ENCODE measurements at places on chromosomes 11 and 22. TPM values are rescaled to one million over a fixed set of nuclear protein-coding genes. Genes with fewer than 3 reads are reported as not detected.

GRCh38 chr11:18253778-18254338 is 5.4 kb upstream of the SAA2 start:
- no peak for DNase-seq

Gene CNIH2
- 3.4 TPM for total RNA-seq

DNA sequence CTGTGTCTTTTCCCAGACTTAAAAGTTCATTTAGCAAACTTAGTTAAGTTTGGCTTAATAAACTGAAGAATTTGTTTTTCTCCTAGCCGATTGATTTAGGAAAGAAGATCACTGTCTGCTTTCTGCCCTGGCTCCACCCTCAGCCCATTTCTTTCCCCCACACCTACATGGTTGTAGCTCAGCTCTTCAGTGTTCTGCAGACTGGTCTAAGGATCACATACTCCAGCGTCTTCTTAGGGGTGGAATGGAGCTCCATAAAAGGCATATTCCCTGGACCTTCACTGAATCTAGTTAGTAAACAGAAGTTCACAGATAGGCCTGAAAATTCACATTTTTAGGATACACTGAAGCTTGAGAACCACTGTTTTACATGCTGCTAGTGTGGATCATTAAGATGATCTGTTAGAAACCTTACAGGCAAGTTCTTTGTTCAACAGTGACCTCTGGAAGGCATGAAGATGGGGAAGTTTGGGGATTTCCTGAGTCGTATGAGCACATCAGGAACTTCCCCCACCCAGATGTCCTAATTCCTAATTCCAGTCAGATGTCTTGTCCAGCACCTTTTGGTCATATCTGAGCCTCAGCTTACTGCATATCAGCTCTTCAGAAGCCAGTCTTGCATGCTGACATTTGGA is 16.8 kb downstream of the PIWIL4 start:
- no peak for DNase-seq

Gene CCDC81
- 17.1 TPM for total RNA-seq

GRCh38 chr11:72831521-72832300 is 17.5 kb downstream of the ATG16L2 start:
- DNase-seq: peak; percentile 89

Gene JHY
- total RNA-seq: 10.8 TPM

Gene ABTB2
- 2.8 TPM for total RNA-seq

DNA sequence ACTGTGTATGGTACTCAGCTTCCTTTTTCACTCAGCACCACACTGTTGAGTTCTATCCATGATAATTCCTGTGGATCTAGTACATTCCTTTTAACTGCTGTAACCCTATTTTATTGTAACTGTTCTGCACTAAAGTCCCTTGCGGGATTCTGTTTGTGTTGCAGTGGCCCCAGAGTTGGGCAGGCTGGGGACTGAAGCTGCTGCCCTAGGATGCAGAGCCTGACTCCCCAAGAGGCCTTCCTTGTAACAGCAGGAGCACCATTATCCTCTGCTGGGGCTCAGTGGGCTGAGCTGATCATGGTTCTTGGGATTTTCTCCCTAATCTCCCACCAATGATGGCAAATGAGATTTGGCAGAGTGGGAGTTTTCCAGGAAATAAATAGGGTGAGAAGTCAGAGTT is 77.7 kb downstream of the CABIN1 start:
- DNase-seq: peak; percentile 60

DNA sequence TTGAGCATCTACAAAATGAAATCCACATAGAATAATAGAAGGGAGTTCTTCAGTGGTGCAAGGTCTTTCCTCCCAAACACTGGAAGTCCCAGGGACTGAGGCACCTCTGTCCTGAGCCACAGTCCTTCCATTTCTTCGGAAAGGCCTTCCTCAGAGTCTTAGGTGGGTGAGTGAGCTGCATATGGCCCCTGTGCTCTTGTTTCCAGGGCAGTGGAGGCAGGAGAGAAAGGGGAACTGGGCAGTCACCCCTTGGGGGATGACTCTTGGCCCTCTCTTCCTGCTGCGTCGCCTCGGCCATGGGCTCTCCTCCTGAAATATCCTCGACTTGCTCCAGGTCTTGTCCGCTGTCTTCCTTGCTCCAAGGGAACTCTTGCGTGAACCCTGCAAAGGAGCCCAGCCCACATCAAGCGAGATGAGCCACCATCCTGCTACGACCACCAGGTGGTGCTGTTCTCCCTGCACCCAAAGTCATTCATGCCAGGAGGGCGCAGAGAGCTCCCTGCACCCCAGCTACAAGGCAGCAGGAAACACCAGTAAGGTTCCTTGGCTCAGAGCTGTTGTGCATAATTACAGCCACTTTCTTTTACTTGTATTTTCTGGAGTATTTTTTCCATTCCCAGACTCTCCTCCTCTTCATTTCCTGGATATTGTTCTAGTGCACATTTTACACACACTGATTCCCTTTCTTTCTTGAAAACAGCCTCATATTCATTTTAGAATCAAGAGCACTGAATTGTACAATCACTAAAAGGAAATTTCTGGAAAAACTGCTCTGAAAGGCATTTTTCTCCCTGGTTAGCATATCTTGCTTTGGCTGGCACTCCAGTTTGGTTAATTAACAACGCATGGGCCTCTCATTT is 397.8 kb downstream of the OPCML start:
- peak; percentile 76 for DNase-seq

Gene MYO18B
- 0.71 TPM for total RNA-seq

- no peak for DNase-seq
Measured at GRCh38 chr22:38164551-38164918, 17.1 kb downstream of the PLA2G6 start.

- DNase-seq: no peak
Measured at GRCh38 chr22:30704978-30705377, 10.3 kb downstream of the OSBP2 start.

DNA sequence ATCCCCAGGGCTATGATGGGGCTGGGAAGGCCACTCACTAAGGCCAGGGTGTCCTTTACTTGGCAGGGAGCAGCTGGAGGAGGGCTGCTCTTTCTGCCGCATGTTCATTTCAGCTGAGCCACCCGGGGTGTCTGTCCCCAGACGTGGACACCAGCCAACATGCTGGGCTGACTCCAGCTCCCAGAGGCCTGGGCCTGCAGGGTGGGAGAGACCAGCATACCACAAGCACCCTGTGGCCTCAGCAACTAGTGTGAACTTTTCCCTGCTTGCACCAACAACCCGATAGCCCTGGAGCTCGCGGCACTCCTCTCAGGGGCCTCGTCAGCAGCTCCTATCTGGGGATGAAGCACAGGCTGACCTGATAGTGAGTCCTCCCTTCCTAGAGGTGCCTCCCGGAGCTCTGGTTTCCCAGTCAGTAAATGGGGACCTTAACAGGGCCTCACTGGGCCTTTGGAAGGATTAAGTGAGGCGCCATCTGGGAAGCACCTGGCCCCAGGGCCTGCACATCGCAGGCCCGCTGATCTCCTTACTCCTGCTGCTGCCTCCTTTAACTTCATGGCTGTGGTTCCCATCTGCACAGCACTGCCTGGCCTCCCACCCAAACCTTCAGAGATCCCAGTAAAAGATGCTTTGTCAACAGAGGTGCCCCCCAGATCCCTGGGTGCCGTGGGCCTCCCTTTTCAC is 83.4 kb downstream of the GALNT18 start:
- peak; percentile 74 for DNase-seq

Gene GAB4
- not detected for total RNA-seq

Gene MADD
- total RNA-seq: 48.9 TPM

GRCh38 chr22:42408276-42408675 is 23.9 kb downstream of the NFAM1 start:
- no peak for DNase-seq

Gene SLC6A5
- total RNA-seq: not detected

Gene MS4A8
- total RNA-seq: 34.1 TPM

- no peak for DNase-seq
Measured at GRCh38 chr22:39992088-39992826, 2.5 kb upstream of the FAM83F start.

Gene ALG12
- 33.9 TPM for total RNA-seq

DNA sequence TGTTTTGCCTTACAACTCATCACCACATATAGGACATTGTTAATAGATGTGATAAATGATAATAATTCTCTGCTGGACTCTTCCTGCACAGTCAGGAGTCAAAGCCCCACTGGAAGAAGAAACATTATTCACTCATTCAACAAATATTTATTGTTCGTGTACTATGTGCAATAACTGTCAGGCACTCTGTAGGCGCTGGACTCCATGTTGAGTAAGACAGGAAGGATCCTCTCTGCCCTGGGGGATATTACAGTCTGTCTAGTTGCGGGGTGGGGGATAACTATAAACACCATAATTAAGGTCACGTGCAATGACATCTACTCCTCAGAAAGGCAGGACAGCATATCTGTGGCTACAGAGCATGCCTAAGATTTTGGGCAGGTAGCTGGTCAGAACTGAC is 281.1 kb downstream of the FAT3 start:
- no peak for DNase-seq

DNA sequence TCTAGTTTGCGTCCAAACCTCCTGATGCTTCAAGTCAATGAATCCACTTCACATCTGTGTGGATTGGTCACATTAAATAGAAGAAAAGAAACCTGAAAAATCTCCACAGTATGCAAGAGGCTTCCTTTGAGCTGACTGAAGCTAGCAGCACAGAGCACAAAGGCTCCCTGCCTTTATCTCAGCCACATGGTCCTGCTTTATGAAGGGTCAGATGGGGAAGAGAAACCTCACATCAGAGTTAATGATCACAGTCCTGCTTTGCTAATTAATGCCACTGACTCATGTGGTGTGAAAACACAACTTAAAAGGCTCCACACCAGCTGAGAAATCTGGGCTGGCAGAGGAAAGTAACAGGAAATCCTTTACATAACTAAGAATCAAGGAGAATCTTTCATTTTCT is 1291.0 kb downstream of the LRRC4C start:
- no peak for DNase-seq

DNA sequence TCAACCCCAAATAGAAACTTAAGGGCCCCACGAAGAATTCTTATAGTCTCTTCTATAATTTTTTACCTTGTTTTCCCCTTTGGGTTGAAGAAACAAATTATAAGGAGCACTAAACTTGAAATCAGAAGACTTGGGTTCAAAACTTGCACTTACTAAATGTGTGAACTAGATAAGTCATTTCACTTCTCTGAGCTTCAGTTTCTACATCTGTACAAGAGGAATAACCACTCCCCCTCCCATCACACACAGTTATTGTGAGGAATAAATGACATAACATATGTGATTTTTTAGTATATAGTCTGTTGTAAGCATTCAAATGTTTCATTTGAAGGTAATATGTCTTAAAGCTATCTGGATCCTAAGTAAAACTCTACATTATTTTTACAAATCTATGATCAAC is 78.8 kb downstream of the LIF start:
- DNase-seq: no peak

- no peak for DNase-seq
Measured at GRCh38 chr22:49748514-49748913, 79.2 kb downstream of the BRD1 start.

DNA sequence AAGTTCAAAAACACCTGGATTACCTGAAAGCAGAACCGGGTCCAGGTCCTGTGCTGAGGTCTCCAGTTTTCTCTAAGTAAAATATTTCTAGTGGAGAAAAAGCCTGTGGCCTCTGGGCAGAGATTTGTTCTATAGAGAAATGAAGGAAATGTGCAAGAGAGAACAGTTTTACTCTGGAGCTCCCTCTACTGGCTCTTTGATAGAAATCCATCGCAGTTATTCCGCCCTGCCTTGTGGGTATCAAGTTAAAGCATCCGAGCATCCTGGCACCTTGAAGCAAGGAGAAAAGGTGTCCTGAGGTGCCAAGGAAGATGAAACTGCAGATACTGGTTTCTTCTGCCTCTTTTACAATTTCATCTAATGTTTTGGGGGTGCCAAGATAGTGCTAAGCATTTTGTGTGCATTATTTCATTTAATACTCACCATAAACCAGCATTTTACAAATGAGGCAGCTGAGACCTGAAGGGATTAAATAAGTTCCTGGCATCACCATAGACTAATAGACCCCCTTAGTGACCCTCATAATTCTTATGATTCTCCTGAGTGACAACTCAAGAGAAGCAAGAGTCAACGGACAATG is 113.1 kb upstream of the HSD17B12 start:
- DNase-seq: peak; percentile 47

DNA sequence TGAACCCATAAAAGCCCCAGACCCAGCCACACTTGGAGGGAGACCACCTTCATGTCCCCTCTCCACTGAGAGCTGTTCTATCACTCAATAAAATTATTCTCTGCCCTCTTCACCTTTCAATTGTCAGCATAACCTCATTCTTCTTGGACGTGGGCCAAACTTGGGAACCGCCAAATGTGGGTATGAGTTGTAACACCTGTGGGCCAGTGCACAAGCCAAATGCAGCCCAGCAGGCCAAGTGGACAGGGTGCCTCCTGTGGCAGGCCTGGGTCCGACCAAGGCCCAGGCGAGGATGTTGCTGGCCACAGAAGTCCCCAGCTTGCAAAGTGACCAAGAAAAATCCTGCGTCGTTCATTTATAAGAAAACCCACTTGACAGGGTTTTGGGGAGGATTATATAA is 621.2 kb downstream of the METTL15 start:
- no peak for DNase-seq

Gene DCDC1
- total RNA-seq: 20.6 TPM

DNA sequence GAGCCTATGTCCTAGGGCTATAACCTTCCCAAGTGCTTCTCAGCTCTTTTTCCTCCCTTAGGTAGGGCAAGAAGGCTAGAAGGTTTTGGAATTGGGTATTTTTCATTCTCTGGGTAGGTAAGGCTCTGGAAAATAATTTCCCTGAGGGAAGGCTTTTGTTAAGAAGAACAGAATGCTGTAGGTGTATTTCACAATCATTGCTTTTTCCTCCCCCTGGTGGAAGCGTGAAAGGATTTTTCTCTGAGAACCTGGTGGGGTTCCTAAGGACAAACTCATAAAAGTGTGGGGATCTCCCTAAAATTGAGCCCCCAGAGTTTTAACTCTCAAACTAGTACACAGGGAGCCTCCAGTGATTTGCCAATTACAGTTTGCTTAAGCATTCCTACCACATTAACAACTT is 41.1 kb upstream of the NARS2 start:
- DNase-seq: no peak

Gene MMP13
- 0.09 TPM for total RNA-seq

- no peak for DNase-seq
Measured at GRCh38 chr22:19360300-19360792, 68.8 kb upstream of the CLTCL1 start.

DNA sequence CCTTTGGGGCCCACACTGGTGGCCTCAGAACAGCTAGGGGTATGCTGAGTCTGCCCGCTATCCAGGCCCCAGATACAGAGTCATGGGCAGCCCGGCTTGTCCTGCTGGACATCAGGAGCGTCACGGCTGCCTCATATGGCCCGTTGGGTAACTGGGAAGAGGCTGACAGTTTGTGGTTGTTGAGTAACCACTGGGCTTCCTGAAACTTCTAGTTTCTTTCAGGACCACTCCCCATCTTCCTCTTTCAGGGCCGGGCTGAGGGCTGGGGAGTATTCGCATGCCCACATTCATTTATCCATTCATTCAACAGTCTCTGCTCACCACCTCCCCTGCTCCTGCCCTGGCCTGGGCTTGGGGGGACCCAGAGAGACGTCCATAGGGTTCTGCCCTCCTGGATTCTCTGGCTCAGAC is 13.4 kb upstream of the P2RY2 start:
- DNase-seq: no peak

- DNase-seq: no peak
Measured at GRCh38 chr11:113160808-113161124, 153.6 kb upstream of the TTC12 start.

Gene C11orf16
- total RNA-seq: 8.4 TPM

Gene RAB38
- total RNA-seq: 11.7 TPM

- peak; percentile 84 for DNase-seq
Measured at GRCh38 chr11:117443266-117444186, 115.9 kb downstream of the CEP164 start.

Gene AMOTL1
- 43.6 TPM for total RNA-seq

All from lung (tissue), 17 donors.